Muscle of arm (tissue), 14 donors: ENCODE measurements at places on chromosomes 3 and 15.

GRCh38 chr15:48993380-48993779 is 29.7 kb upstream of the SHC4 start:
- DNase-seq, result no peak

DNA sequence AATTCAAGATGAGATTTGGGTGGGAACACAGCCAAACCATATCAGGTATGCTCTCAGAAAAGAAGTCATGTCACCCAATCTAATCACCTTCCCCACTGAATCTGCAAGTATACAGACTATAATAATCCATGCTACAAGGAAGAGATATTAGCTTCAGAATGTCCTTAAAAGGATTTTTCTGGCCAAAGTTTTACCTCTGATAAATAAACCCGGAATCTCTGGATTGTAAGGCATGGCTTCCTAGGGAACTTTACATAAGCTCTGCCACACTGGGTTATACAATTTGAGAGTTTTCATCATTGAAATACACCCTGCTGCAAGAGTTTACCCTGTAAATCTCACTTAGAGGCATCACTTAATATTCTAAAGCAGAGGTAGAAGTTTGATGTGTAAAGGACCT is 330.5 kb upstream of the KCNMB2 start:
- DNase-seq, result no peak

GRCh38 chr3:14273901-14274611 is 95.4 kb downstream of the LSM3 start:
- no peak for DNase-seq

- no peak for DNase-seq
Observed at GRCh38 chr3:195068084-195069080, 202.6 kb downstream of the XXYLT1 start.

- peak; percentile 41 for DNase-seq
Observed at GRCh38 chr3:40009991-40010390, 200.6 kb downstream of the MYRIP start.
